Stimulated activated CD4-positive, alpha-beta T cell treated with anti-CD3 and anti-CD28 coated beads, TNF-alpha, amount 100 ng/mL, for 24 hours (primary cell): ENCODE measurements at places on chromosomes 1 and 21.
A peak's percentile ranks its signal among the peaks of the same experiment; 100 is the strongest.

GRCh38 chr1:154760469-154760933 lies 109.6 kb downstream of the KCNN3 start:
- peak; percentile 82 for DNase-seq

GRCh38 chr1:84845357-84845756 lies 47.6 kb downstream of the LPAR3 start:
- no peak for DNase-seq

GRCh38 chr21:46211376-46211775 lies 17.2 kb downstream of the LSS start:
- no peak for DNase-seq

- DNase-seq, result no peak
These were observed 17.1 kb downstream of the ZP4 start for GRCh38 chr1:237873487-237874211.

GRCh38 chr1:8862528-8862927 lies 16.0 kb downstream of the ENO1 start:
- no peak for DNase-seq

DNA sequence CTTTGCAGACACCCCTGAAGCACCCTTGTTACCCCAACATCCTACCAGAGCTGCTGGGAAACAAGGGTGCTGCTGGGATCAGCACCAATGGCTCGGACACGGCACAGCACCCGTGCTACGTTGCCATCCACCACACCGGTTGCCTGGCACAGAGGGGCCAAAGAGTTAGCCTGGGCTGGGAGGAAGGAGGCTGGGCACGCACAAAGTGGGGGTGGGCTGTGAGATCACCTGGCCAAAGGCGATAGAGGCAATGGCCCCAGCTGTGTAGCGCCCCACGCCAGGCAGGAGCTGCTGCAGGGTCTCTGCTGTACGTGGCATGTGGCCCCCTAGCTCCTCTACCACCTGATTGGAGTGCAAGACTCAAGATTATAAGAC lies 5.6 kb downstream of the HPDL start:
- DNase-seq, result no peak

- peak; percentile 13 for DNase-seq
These were observed 89.0 kb upstream of the SERTAD4 start for GRCh38 chr1:210143465-210144062.

- no peak for DNase-seq
These were observed 26.9 kb downstream of the TOMM20 start for GRCh38 chr1:235101558-235102258.

DNA sequence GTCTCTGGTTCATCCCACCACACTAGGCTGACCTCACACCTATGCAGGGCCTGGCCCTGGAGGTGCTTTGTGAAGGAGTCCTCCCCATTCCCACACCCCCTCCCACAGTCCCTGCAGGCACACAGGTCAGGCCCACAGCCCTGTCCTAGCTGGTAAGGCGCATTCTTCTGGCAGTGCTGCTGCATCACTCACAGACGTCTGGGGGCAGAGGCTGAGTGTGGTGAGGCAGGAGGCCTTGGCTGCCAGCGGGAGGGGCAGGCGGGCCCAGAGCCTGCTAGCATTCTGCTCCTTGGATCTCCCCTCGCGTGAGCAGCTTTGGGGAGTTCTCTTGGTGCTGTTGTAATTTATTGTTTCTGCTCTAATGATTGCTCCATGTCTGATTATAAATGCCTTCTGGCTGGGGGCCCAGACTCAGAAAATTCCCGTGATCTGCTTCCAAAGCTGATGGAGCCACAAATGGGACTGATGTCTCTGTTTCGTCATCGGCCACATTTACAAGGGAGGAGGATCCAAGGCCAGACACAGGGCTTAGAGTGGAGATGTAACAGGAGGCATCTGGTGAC lies 62.9 kb downstream of the TRABD2B start:
- DNase-seq, result no peak

DNA sequence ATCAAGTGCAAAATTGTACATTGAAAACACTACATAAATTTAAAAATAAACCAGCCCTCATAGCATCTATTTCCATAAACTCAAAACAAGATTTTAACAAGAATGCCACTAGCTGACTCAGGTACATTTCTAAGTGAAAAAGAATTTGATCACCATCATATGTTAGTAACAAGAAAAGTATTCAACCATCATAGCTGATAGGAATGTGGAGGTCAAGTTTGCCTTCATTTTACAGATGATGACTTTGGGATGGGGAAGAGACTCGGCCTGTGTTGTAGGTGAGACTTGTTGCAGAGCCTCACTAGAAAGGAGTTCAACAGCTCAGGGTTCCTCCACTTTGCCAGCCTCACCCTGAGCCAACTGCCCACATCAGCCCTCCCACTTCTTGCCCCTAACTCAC lies 318.8 kb upstream of the FAM78B start:
- no peak for DNase-seq

DNA sequence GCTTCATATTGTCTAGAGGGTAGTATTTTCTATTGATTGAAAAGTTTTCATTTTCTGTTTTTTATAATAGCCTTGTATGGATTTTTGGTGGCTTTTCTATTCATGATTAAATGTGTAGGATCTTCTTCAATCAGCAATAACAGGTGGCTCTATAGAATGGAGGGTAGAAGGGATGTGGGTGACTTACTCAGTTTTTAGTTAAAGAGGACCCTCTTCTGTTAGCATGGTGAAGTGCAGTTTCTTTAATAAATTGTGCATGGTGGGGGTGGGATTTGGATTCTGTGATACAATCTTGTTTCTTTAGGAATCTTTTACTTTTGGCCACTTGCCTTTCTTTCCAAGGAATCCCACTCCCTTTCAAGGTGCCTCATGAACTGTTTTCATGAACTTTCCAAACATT lies 64.7 kb downstream of the SLC35A3 start:
- DNase-seq, result no peak

- DNase-seq, result no peak
These were observed at the start of gene CD164L2 for GRCh38 chr1:27383039-27383605. Gene CD164L2 (minus strand): TSS chr1:27383333. CDS start chr1:27383239, 94 bp downstream.

DNA sequence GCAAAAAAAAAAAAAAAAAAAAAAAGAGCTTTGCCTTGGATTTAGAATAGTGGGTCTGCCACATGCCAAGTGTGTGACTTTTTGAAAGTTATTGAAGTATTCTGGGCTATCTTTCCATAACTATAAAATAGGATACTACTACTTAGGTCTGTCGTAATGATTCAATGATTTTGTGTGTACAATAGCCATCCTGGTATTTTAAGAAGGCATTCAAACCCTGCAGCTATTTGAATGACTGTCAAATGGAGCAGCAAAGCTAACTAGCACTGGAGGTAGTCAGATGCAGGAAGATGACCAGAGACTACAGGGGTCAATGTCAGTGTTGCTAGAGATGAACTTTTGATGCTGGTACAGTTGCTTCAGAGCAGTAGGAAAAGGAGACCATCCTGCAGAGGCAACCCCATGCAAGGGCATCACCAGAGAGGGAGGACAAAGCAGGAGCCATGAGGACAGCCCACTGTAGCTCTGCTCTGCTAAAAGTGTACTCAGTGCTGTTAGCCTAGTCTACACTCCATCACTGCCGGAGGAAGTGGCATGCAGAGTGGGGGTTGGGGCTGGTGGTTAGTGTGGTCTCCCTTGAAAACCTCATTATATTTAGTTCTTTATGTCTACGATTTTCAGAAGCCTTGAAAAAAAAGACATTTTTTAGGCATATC lies 29.0 kb downstream of the DUSP10 start:
- DNase-seq, result peak; percentile 31

GRCh38 chr1:228937851-228938536 lies 202.7 kb downstream of the RHOU start:
- DNase-seq, result no peak

DNA sequence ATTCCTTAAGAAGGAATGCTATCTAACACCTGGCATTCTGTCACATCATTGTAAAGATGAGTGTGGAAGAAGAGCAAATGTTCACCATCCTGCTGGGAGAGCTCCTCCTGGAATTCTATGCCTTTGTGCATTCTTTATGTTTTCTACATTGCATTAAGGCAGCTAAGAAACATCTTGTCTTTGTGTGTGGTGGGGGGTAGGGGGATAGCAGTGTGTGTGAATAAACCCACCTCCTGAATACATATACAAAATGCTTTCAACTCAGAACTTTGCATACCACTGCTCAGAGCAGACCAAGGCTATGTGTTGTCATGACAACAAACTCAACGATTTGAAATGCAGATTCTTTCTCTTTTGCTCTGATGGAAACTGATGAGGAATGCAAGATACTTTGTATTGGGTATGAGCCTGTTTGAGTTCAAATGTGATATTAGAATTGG lies 193.6 kb upstream of the KAZN start:
- DNase-seq, result no peak

- no peak for DNase-seq
These were observed 13.0 kb downstream of the YBEY start for GRCh38 chr21:46299167-46299566.

- DNase-seq, result no peak
These were observed 10.2 kb downstream of the C1orf216 start for GRCh38 chr1:35708441-35708921.

GRCh38 chr1:151815716-151816327 lies 10.6 kb upstream of the LINGO4 start:
- no peak for DNase-seq

DNA sequence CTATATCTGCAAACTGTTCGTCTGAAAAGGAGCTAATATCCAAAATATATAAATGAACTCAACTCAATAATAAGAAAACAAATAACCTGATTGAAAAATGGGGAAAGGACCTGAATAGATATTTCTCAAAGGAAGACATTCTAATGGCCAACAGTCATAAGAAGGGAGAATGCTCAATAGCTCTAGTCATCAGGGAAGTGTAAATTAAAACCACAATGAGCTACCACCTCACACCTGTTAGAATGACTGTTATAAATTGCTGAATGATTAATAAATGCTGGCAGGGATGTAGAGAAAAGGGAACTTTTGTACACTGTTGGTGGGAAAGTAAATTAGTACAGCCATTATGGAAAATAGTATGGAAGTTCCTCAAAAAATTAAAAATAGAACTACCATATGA lies 21.2 kb upstream of the C1orf115 start:
- no peak for DNase-seq

- no peak for DNase-seq
These were observed 117.5 kb downstream of the C1orf21 start for GRCh38 chr1:184504040-184504954.

DNA sequence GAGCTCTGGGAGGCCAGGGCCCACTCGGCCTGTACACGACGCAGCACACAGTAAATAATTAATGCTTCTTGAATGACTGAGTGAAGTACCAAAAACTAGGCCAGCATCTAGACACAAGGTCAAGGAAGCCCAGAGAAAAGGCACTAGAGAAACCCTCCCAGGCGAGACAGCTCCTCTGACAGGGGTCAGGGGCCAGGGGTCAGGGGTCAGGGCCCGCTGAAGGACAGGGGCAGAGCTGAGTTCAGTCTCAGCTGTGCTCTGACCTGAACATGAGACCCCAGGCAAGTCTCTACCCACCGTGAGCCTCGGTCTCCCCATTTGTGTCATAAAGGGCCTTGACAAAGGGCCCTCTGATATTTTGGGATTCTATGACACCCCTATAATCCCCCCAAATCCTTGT lies 56.4 kb downstream of the LDLRAD2 start:
- DNase-seq, result no peak

- DNase-seq, result no peak
These were observed 272.3 kb upstream of the C1orf105 start for GRCh38 chr1:172148213-172148612.

DNA sequence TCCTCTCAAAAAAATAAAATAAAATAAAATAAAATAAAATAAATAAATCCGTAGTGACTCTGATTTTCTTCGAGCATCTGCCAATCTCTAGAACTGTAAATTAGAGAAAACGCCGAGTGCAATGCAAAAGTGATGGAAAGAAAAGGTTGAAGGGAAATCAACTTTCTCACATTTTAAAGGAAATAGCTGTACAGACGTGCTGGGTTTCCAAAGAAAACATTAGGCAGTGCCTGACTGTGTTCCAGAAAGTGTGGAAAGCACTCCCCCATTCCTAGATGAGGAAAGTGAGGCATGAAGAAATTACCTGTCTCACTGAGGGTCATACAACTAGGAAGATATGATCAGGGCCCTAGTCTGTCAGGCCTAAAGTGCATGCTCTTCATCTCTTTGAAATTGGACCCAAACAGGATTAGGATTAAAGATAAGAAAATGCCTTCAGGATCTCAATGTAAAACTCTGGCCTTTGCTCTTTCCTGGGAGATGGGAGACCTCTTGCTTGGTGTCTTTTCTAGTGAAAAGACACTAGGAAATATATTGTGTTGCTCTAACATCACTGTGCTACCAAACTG lies 1.8 kb upstream of the PTPN14 start:
- DNase-seq, result no peak

GRCh38 chr1:92577261-92577895 lies 90.7 kb upstream of the GFI1 start:
- DNase-seq, result no peak

DNA sequence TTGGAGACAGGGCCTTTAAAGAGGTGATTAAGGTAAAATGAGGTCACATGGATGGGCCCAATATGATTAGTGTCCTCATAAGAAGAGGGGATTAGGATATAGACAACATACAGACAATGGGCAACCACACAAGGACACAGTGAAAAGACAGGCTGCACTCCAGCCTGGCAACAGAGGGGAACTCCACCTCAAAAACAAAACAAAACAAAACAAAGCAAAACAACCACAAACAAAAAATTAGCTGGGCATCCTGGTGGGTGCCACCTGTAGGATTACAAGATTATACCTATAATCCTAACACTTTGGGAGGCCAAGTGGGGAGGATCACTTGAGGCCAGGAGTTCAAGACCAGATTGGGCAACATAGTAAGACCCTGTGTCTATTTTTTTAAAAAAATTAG lies 4.8 kb upstream of the MDM4 start:
- DNase-seq, result no peak

- DNase-seq, result peak; percentile 62
These were observed 4.4 kb downstream of the DVL1 start for GRCh38 chr1:1344655-1345361.

- no peak for DNase-seq
These were observed 4.1 kb downstream of the NRIP1 start for GRCh38 chr21:15060543-15061175.

- DNase-seq, result no peak
These were observed 109.7 kb upstream of the HP1BP3 start for GRCh38 chr1:20896826-20897225.

- no peak for DNase-seq
These were observed 201.2 kb downstream of the TGFB2 start for GRCh38 chr1:218546314-218546713.

GRCh38 chr1:150876119-150876454 lies 312 bp downstream of the ARNT start:
- DNase-seq, result no peak

- no peak for DNase-seq
These were observed 565.2 kb upstream of the ADAMTS5 start for GRCh38 chr21:27532076-27532475.

GRCh38 chr1:51878308-51878615 lies 265 bp downstream of the NRDC start:
- no peak for DNase-seq

GRCh38 chr1:53145619-53145941 lies 3.1 kb upstream of the SLC1A7 start:
- no peak for DNase-seq

DNA sequence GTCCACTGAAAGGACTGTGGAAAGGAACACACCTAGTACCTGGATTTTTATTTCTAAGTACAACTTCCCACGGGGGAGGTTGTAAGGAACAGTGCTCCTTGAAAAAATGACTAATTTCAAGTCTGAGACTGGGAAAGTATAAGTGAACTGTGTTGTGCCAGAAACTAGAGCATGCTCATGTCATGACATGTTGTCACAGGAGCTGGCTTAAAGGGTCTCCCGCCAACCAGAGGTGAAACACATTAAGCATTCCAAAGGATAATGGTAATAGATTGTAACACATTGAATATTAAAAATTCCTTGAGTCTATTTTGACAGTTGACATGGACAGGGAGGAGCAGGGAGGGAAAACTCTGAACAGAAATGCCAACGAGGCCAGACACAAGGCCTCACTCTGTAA lies 6.3 kb downstream of the ATP2B4 start:
- DNase-seq, result no peak
